ENCODE measurements at places on chromosomes 4 and X.

GRCh38 chr4:26863512-26863911, 2.9 kb downstream of the STIM2 start:
- no peak for DNase-seq

GRCh38 chrX:16207634-16208033, 40.4 kb downstream of the MAGEB17 start:
- no peak for DNase-seq

DNA sequence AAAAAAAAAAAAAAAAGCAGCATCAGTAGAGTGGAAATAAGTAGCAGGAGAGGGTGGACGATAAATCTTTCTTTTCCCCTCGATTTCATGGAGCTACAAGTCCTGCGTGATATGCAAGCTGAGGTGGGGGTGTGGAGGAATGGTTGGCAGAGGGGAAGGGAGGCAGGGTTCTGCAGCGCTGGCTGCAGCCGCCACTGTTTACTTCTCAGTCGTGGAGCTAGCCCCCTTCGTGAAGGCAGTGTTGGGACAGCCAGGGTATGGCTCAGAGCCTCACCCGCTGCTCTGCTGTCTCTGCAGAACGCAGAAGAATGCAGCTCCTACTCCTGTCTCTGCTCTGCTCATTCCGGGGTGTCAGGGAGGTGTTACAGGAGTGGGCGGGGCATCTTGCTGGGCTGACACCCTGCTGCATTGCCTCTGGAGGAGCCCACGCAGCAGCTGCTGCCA, 140.6 kb downstream of the GPM6A start:
- no peak for DNase-seq

DNA sequence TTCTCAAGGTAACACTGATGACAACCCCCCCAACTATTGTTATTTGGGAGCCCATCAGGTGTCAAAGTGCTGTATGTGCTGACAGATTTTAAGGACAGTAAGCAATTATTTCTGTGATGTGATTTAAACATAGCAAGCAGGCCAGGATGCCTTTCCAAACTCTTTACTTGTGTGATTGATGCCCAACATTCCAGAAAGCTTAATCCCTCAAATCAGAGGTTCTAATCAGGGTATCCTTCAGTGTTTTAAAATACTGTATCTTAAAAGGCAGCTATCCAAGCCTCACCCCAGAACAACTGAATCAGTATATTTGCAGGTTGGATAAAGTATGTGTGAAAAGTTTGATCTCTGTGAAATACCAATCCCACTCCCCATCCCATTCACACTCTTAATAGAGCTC, 119.7 kb downstream of the GASK1B start:
- no peak for DNase-seq

DNA sequence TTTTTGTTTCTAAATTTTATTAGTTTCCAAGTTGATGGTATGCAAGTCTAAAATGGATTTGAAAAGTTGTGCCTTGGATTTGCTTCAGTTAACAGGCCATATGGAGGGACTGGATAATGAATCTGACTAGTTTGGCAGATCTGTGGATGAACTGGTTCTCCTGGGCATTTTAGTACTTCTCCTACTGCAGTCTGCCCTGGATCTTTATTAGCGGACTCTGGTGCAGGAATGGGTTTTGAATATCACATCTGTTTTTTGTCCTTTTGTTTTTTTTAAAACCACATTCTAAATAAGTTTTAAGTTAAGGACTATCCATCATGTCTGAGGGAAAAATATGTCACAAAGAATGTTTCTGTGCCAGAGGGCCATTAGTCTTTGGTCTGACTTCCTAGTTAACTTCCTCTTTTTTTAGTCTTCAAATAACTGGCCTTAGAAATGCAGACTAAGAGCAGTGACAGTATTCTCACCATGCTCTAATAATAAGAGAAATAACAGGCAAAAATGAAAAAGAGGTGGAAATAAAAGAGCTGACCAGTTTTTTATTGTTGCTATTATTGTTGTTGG, 13.9 kb upstream of the DCK start:
- no peak for DNase-seq

GRCh38 chr4:2494992-2495391, 26.1 kb downstream of the RNF4 start:
- no peak for DNase-seq

DNA sequence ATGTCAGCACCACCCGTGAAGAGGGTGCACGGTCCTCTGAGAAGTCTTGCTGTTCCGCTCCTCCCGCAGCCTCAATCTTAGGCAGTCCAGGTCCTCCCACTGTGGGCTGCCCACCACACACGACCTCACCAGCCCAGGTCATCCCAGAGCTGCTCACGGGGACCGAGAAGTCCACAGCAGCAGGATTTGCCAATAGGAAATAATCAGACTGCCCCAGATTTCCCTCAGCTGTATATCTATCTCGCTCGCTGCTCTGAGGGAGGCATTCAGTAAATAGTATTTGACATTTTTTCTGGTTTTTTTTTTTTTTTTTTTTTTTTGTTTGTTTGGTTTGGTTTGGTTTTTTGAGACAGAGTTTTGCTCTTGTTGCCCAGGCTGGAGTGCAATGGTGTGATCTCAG, 83.8 kb downstream of the STOX2 start:
- no peak for DNase-seq

DNA sequence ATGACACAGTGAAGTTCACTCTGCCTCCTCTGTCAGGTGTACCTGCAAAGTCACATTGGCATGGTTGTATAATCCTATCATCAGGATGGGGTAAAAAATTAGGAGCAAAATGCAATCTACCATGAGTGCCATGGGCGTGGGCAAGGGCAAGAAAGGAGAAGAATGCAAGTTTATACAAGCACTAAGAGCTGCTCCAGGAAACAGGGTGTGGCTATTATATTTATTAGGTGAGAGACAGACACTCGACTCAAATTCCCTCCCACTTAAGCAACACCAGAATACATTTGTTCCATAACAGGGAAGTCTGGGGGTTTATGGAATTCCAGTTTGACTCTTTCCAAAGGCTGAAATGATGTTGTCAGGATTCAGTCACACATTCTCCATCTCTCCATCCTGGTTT, 378.8 kb downstream of the BCOR start:
- DNase-seq, result peak; percentile 66

GRCh38 chrX:19739683-19740082, 147.7 kb downstream of the SH3KBP1 start:
- peak; percentile 57 for DNase-seq

DNA sequence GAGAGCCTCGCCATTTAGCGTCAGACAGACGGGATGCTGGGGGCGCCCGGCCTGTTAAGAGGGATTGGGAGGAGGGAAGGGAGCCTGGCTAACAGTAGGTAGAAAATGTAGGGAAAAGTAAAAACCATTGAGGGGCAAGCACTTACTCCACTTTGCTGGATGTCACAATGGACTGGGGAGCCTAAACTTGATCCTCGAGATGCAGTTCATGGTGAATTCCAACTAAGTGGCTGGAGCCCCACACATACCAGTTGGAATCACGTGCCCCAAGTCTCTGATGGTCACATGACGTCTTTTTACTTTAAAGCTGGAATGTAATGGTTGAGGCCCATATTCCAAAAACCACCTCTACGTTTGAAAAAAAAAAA, 1.5 kb downstream of the PLS3 start:
- DNase-seq, result peak; percentile 22

DNA sequence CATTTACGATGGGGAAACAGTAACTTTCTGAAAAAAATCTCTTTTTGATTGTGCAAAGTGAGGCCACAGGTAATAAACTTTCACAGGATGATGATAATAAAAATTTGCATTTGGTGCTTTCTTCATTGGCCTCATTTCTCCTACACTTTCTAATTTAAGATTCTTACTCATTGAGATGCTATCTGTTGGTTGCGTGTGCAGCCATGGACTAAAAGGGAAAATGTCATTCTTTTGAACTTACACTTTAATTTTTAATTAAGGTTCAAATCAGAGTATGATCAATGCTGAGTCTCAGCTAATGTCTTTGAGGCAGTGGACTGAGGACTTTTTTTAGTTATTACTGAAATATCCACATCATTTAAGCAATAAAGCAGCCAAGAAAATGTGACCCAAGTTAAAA, 87.6 kb downstream of the SEL1L3 start:
- no peak for DNase-seq

- DNase-seq, result peak; percentile 71
Measured at GRCh38 chr4:158624889-158625478, 46.7 kb downstream of the C4orf46 start.

DNA sequence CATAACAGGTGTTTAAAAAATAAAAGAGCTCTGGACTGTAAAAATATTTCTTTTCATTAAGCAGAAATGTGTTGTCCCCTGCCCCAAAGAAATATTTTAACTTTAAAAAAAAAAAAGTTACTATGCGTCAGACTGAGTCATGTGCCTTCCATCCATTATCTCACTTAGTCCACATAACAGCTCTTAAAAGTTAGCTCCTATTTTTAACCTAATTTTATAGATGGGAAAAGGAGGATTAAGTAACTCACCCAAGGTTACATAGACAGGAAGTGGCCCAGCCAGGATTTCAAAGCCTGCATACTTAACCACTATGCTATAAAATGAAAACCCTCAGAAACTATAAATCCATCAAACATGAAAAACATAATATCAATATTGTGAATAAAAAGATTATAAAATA, 97.7 kb downstream of the MANBA start:
- peak; percentile 80 for DNase-seq

DNA sequence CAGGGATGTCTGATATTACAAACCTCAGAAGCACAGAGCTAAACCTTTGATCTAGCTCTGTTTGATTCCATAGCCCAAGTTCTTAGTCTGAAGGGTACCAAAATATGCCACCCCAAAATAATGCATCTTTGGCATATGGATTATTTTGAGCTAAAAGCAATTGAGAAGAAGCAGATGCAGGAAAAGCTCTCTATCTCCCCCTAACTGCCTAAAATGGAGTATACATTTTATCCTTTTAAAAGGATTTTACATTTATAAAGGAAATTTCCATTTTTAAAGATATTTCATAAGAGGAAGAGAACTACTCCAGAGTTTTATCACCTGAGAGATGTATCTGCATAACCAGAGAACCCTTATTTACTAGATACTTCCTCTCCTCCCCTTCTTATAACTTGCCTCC, 158.7 kb downstream of the ZNF674 start:
- no peak for DNase-seq

DNA sequence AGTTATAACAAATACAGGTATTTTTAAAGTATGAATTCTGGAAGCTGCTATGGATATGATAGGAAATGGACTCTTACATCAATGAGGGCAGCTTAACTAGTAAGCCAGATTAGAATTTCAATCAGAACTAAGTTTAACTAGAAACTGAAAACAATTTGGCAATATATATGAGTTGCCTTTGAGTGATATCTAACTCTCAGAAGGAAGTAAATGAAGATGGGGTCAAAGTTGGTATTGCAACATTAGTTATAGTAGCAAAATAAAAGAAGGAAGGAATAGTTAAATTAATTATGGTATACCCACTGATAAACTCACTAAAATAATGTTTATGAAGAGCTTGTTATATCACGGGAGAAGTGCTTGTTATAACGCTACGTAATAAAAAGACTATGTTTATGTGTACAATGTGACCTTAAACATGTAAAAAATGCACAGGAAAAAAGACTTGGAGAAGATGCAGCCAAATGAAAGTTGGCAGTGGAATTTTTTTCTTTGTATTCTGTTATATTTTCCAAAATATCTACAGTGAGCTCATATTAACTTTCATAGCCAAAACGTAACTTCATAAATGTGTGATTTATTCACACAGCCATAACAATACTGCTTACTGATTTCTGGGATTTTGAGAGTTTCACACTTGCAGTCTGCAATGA, 34.5 kb downstream of the PHKA2 start:
- no peak for DNase-seq

- DNase-seq, result no peak
Measured at GRCh38 chr4:181312066-181312465, 931.1 kb upstream of the TENM3 start.

DNA sequence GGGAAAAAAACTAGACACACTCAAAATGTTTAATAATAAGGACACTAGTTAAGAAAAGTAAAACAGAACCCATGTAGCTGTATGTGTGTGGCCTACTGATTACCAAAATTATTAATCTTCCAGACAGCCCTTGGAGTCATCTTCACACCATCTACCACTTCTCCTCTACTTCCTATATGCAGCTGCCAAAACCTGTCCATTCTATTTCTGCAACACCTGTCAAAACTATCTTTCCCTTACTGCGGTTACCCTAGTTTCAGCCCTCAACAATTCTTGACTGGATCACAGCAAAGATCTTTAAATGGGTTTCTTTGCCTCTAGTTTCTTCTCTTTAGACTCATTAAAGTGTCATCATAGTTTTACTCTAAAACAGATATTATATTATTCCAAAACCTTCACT, 72.6 kb downstream of the GPR82 start:
- no peak for DNase-seq

GRCh38 chrX:132025041-132025440, 1.9 kb downstream of the STK26 start:
- no peak for DNase-seq

GRCh38 chrX:38943120-38943519, 141.9 kb downstream of the MID1IP1 start:
- no peak for DNase-seq

DNA sequence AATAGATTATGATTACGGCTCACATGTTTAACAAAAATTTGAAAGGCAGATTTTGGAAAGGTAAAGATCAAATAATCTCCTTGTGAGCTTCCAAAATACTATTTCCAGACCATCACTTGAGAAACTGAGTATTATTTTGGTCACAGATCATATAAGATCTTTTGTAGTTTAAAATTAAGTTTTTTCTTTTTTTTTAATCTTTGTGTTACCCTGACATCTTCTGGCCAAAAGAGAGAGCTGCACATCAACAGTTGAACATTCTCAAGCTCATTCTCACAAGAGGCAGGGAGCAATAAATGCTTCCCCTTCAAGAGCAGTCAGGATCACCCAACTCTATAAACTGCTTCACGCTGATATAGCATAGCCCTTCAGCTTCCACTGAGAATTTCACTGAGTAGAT, 15.9 kb downstream of the TMEM192 start:
- peak; percentile 8 for DNase-seq

DNA sequence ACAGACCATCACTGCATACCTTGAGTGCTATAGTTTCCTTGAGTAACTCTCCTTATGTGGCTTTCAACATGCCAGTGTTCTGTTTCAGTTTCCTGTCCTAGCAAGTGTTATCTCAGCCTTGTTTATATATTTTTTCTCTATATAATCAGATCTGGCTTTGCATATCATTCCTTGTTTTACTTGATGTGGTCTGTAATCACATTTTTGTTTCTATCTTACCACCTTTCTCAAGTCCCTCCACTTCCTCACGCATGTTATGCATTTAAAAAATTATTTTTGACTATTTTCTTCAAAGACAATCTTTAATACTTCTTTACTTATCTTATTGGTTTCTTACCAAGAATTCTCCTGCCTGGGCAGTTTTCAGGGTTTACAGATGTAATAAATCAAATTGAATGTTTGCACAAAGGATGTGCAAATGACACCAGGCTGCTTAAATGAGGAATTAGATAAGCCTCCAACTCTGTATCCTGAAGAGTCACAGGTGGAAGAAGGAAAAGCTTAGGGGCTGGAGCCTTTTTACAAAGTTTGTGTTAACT, 351.2 kb downstream of the BMPR1B start:
- peak; percentile 41 for DNase-seq

DNA sequence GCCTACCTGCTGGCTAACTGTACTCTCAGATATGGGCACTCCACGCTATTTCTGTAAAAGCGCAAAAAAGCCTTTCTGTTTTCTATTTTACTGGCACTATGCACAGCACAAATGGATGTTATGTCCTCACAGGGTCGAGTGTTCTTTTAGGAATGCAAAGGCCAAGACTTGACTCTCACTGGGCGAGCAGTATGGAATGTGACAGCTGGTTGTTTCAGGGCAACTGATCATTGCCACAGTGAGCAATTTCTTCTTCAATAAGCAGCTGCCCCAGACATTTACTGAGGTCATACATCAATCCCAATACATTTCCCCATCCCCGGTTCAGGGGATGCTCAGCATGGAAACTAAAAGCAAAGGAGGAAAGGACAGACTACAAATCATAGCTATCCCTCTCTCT, 58.2 kb downstream of the PDE5A start:
- no peak for DNase-seq

Measured in bronchial epithelial cell (primary cell).